ENCODE measurements at places on chromosomes 1 and 21. TPM values are rescaled to one million over a fixed set of nuclear protein-coding genes. Genes with fewer than 3 reads are reported as not detected.

Gene MYCL
- total RNA-seq = 0.44 TPM

Gene CFAP107
- total RNA-seq = not detected

GRCh38 chr1:150118716-150119115 lies 31.0 kb upstream of the PLEKHO1 start:
- DNase-seq = no peak

- no peak for DNase-seq
Observed at GRCh38 chr1:93031711-93032110, 47.4 kb upstream of the MTF2 start.

DNA sequence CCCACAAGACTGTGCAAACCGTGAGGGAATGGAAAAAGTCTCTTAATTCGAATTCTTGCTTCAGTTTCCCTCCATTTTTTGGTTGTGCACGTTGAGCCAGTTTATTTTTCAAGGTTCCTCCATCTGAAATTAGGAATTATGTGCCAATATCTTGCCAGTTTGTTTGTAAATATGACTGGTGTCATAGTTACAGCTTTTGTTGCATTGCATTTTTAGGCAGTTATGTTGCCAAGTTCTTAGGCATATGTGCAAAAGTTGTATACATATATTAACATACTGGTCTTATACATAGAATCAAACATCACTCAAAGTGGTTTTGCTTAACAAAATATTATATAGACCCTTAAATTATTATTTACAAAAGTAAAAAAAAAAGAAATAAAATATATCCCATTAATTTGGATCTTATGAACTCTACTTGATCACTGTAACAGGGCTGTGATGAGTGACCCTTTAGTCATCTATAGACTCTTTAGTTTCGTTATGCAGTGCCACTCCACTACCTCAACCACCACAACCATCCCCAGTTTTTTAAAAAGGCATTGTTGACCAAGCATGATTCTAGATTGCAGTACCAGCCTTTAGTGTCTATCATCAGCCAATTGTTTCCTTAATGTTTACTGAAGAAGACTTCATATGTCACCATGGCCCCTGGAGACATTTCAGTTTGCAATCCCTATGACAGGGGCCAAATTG lies 20.9 kb upstream of the DYNLT5 start:
- DNase-seq = no peak
